ENCODE measurements at places on chromosomes 6 and 20.

DNA sequence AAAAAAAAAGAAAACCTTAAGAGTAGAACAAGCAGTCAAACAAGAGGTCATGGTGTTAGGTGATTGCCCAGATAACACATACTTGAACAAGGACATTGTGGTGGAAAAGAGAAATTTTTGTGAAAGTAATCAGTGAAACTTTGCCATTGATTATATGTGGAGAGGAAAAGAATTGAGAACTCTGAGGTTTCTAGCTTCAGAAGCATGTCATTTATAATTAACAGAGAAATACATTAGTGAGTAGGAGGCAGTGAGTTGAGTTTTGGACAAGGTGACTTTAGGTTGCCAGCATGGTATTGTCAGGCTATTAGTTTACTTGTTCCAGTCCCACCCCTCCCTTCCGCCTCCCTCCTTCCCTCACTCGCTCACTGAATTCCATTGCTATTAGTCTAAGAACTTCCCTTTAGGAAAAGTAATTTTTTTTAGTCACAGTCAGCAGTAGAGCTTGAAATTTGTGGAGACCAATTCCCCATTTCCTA lies 17.2 kb downstream of the TAB2 start:
- no peak for DNase-seq

- DNase-seq = no peak
Observed at GRCh38 chr20:24827603-24828295, 121.3 kb upstream of the CST7 start.

GRCh38 chr6:149075616-149076354 lies 241.7 kb upstream of the TAB2 start:
- no peak for DNase-seq

- no peak for DNase-seq
Observed at GRCh38 chr6:144725736-144726522, 440.8 kb downstream of the UTRN start.

All from CD4-positive, alpha-beta T cell treated with Interleukin-4 for 1 hour (primary cell).